ENCODE measurements at places on chromosomes 2 and 18.

DNA sequence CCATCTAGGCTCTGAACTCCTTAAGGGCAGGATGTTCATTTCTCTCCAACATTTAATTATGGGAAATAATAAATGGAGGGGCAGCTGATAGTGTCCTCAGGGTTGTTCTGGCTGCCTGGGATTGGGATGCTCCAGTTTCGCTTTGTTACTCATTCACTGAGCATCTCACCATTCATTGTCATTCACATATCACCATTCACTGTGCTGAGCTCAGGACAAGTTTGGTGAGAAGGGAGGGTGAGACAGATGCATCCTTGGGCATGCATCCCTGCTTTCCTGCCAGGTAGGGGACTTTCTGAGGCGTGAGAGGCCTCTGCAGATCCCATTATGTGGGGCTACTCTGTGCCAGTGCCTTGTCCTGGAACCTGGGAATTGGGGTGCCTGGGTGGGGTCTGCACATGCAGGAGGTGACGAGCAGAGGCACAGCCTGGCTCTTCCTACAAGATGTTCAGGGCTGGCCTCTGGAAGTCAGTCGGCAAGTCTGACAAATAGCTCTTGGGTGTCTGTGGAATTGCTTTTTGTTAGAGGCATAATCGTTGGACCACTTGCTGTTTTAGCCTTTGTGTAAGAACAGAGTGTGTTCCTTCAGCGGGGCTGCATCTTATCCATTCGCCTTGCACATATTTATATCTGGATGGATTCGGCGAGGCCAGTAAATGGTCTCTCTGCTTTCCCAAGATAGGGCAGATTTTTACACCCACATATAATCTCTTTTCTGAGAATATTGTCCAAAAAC lies 323.2 kb upstream of the THSD7B start:
- no peak for DNase-seq

DNA sequence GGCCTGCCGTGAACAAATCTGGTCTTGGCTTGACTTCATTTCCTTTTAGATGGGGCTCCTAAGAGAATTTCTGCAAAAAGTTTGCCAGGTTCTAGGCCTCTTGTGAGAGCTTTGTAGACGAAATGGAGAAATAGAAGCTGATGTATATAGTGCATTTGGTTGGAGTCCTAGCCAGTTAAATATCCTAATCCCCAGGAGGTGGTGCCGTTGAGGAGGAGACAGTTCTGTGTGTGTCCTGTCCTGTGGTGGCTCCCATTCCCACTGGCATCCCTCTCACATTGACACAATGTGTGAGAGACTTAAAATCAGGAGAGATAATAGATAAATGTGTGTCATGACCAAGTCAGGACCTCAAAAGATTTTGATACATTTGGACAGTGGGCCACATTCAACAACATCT lies 34.6 kb upstream of the DNER start:
- no peak for DNase-seq

- DNase-seq = no peak
Measured at GRCh38 chr2:20656561-20656960, 5.7 kb upstream of the HS1BP3 start.

DNA sequence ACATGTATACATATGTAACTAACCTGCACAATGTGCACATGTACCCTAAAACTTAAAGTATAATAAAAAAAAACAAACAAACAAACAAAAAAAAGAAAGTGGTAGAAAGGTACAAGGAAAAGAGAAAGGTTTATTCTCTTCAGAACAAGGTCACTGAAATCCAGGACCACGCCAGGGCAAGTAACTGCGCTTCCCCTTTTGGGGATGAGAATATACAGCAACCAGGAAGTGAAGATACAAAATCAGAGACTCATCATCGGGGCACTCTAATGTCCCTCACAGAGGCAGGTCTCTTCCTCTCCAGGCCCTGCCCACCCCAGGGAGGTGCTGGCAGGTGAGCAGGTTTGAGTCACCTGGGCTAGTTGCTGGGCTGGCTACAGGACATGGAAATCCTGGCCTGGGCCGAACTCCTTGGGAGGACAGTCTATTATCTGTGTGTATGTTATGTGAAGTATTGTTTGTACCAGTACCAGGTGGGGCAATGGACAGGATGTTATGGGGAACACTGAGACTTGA lies 100.4 kb upstream of the GPR45 start:
- no peak for DNase-seq

DNA sequence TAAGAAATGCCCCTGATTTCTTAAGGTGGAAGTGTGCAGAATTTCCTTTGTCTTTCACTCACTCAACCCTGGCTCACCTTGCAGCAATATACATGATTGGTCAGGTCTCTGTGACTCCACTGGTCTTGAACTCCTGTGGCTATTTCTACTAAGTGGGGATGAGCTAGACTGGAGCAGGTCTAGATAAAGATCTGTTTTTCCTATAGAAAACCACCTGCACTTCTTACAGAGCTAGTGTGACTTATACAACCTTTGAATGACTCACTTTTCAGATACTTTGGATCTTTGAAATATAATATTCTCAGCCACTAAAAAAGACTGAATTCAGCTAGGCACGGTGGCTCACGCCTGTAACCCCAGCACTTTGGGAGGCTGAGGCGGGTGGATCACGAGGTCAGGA lies 98.5 kb upstream of the KCTD1 start:
- DNase-seq = no peak

- no peak for DNase-seq
Measured at GRCh38 chr2:177118636-177119035, 94.0 kb upstream of the HNRNPA3 start.

DNA sequence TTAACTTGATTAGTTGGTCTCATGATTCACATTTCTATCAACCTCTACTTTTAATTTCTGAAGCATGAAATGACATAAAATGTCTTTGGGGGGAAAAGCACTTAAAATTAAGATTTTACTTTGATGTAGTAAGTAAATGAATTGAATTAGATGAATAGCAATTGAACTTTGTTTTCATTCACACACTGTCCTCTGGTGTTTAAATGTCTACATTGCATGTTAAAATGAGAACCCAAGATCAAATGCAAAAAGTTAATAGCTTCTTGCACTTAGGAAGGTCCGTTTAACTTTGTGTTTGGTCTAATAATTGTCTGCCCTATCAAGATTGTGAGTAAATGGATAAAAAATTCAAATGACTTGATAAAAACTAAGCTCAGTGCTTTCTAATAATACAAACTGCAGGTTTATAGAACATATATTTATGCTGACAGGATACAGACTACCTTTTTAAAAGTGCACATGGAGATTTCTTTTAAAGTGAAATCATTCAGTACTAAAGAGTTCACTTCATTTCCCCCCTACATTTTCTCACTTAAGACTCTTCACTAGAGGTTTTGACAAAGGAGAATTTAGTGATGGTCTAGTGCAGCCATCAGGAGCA lies 156.2 kb upstream of the NABP1 start:
- DNase-seq = peak; percentile 63

DNA sequence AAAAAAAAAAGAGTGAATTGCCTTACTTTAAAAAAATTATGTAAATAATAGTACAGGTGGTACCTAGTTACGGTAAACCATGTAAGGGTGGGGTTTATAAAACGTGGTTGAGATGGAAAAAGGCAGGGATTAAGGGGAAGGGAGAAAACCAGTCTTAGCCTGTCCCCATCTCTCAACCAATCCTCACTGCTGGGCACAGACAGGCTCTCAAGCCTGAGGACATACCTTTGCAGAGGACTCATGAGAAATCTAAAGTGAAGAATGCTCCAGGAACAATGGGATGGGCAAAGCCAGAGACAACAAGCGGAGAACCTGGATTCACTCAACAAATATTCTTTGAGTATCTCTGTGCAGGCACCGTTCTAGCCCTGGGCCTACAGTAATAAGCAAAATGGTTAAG lies 3.4 kb upstream of the IGFBP2 start:
- no peak for DNase-seq

All from dermis blood vessel endothelial cell (primary cell).